ENCODE measurements at places on chromosomes 12 and 14.

- DNase-seq: no peak
Observed at GRCh38 chr12:92911339-92911738, 17.8 kb downstream of the EEA1 start.

DNA sequence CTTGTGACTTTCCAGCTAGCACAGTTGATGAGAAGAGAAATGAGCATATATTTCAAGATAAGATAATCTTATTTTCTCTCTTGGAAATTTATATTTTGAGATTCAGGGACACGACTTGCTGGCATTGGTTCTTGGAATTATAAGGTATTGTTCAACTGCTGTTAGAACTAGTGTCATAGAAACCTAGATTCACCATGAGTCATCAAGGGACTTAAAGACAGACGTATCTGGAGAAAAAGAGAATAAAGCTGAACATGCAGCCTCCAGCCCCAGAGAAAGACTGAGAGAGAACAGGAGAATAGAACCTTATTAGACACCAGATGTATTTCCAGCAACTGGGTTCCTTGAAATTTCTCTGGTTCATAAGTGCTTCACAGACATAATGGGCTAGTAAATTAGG lies 194.4 kb upstream of the PPFIA2 start:
- DNase-seq: no peak

GRCh38 chr12:130990034-130990433 lies 36.3 kb downstream of the ADGRD1 start:
- DNase-seq: no peak

- DNase-seq: peak; percentile 80
Observed at GRCh38 chr12:105330283-105330930, at the start of gene C12orf75. TSS of gene C12orf75 (plus strand) at chr12:105330691. CDS start at chr12:105330892, 201 bp downstream.

- DNase-seq: no peak
Observed at GRCh38 chr14:89634037-89634436, 217.0 kb upstream of the FOXN3 start.

GRCh38 chr12:89593873-89594272 lies 68.0 kb upstream of the POC1B start:
- DNase-seq: no peak

- DNase-seq: no peak
Observed at GRCh38 chr12:58117201-58117600, 175.8 kb downstream of the ATP23 start.

- no peak for DNase-seq
Observed at GRCh38 chr14:80979951-80980350, 24.5 kb downstream of the TSHR start.

DNA sequence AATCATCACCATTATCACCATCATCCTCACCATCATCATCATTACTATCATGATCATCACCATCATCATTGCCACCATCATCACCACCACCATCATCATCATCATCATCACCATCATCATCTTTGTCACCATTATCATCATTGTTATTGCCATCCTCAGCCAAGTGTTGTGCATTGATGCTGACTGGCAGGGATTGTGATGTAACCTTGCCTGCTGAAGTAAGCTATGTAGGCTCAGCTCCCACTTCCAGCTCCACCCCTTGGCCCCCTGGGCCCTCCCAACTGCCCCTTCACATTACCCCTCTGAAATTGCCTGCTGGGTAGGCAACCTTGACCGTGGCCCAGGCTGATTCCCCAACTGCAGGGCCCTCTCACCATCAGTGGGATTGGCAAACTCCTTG lies 37.6 kb downstream of the SVOP start:
- DNase-seq: no peak

- peak; percentile 81 for DNase-seq
Observed at GRCh38 chr14:50344116-50344775, 32.1 kb downstream of the DMAC2L start.

- DNase-seq: no peak
Observed at GRCh38 chr12:31828071-31828470, 99.2 kb upstream of the AMN1 start.

GRCh38 chr12:54572881-54573280 lies 15.6 kb downstream of the PPP1R1A start:
- no peak for DNase-seq

GRCh38 chr14:48323665-48324064 lies 648.3 kb upstream of the MDGA2 start:
- DNase-seq: no peak

- no peak for DNase-seq
Observed at GRCh38 chr14:101255765-101256125, 305.6 kb upstream of the DIO3 start.

- DNase-seq: peak; percentile 2
Observed at GRCh38 chr14:45664668-45665356, 411.8 kb upstream of the MIS18BP1 start.

DNA sequence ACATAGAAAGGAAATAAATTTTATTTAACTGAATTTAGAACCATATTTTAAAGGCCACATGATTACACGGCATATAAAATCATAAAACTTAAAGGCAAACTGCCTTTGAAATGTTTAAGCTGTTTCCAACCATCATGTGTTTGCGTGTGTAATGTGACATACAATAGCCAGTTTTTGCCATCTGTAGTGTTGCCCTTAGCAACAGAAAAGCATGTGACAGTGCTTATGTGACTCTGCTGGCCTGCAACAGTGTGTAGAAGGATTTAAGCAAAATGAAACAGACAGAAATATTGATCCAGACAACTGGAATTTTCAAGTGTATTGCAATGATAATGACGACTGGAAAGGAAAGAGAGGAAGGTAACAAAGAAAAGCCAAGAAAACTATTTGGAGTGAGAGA lies 49.5 kb downstream of the TSPAN19 start:
- DNase-seq: no peak

DNA sequence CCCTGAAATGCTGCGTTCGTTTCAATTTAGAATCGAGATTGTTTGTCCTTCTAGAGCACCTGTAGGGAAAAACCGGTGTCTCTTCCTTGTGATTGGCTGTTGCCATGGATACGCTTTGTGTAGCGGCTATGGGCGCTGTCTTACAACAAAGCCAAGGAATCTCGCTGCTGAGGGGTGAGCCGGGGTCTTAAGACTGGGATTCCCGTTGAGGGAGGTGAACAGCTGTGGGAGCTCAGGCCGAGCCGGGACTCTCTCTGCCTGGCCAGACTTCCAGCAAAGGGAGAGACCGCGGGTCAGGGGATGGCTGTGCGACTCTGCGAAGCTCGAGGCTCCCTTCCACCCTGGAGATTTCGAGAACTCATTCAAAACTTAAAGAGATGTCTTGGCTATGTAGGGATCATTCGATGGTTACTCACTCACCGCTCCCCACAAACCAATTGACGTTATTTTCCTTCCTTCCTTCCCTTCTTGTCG lies at the start of the genes LRRIQ1 and TSPAN19:
Gene LRRIQ1 (plus strand): TSS at position 118 of the 474 bp plus-strand sequence. CDS start 1,826 bp downstream, outside the sequence.
Gene TSPAN19 (minus strand): TSS at position 44 of the 474 bp plus-strand sequence. CDS start 6,331 bp downstream, outside the sequence.
- peak; percentile 30 for DNase-seq

DNA sequence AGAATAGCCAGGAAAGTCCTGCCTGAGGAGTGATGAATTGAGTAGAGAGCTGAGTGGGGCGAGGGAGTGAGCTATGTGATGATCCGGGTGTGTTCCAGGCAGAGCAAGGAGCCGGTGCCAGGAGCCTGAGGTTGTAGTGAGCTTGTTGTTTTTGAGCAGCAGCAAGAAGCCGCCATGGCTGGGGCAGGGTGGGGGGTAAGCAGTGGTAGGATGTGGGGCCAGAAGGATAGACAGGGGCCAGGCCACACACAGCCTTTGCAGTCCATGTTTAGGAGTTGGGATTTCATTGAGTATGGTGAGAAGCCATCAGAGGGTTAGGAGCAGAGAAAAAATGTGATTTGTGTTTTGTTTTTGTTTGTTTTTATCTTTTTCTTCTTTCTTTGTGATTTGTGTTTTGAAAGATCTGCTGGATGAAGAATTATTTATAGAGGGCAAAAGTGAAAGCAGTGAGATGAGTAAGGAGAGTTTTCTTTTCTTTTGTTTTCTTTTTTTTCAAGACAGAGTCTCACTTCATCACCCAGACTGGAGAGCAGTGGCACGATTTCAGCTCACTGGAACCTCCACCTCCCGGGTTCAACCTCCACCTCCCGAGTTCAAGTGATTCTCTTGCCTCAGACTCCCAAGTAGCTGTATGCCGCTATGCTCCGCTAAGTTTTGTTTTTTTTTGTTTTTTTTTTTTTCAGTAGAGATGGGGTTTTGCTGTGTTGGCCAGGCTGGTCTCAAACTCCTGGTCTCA lies 92.3 kb upstream of the BCAT1 start:
- DNase-seq: no peak

- DNase-seq: no peak
Observed at GRCh38 chr12:75771023-75771422, 259.6 kb upstream of the KRR1 start.

DNA sequence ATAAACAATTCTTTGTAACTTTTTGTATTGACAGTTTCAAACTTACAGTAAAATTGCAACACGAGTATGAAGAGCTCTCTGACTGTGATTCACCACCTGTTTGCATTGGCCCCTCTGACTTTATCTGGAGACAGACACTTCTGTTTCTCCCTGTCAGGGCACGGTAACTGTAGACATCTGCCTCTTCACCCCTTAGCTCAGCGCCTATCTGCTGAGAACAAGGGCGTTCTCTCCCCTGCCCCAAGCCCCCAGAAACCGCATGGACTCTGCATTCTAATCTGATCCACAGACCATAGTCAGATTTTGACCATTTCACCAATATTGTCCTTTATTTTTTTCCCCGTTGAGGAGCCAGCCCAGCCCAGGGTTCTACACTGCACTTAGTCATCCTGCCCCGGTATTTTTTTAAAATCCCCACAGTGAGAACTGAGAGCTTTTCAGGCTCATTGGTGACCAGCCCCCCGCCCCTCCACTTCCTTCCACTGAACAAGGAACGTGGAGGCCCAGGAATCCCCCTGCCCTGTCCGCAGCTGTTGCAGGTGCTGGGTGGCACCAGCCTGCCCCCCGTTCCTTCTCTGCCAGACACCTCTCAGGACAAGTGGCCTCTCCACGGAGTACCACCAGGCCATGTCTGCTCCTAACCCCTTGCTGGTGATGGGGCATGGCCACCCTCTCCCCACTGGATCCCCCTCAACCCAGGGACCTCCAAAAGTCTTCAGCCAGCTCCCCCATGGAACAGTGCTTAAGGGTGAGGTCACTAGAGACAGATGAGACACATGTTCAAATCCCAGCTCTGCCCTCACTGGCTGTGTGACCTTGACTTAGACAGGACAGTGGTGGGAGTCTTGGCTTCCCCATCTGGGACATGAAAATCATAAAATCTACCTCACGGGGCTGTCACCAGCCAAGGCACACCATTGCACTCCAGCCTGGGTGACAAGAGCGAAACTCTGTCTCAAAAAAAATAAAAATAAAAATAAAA lies 11.2 kb downstream of the RHOF start:
- peak; percentile 93 for DNase-seq

GRCh38 chr12:82426081-82426480 lies 67.8 kb downstream of the METTL25 start:
- no peak for DNase-seq

GRCh38 chr12:115864396-115864795 lies 413.1 kb downstream of the MED13L start:
- DNase-seq: no peak

DNA sequence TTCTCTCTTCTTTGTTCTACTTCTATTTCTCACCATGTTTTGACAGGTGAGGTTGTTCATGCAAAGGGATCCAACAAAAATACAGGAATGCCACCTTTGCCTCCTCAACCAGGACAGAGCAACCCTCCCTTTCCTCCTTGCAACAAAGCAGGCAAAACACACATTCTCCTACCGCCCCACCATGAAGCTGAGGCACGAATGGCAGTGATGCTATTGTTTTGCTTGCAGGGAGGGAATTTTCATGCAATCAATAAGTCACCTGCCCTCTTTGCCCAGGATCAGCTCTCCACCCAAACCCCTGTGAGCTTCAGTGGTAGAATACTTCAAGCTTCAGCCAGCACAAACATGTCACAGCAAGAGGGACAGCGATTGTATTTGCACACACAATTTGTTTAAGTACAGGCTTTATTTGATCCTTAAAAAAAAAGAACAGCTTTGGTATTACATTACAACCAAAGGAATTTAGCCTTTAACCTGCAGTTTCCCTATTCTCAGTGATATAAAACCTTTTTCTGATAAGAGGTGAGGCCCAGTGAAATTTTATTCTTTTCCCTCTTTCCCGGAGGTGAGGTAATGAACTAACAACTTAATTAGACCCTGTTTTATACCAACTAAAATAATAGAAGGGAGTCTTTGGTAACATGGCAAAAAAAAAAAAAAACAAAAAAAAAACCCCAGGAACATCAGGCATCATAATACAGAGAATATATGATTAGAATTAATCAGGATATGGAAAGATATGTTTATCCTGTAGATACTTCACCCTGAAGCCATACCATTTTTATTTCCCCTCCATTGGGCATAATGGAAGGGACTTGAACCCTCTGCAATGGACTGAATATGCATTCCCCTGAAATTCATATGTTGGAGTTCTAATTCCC lies 87.0 kb upstream of the EEA1 start:
- no peak for DNase-seq

DNA sequence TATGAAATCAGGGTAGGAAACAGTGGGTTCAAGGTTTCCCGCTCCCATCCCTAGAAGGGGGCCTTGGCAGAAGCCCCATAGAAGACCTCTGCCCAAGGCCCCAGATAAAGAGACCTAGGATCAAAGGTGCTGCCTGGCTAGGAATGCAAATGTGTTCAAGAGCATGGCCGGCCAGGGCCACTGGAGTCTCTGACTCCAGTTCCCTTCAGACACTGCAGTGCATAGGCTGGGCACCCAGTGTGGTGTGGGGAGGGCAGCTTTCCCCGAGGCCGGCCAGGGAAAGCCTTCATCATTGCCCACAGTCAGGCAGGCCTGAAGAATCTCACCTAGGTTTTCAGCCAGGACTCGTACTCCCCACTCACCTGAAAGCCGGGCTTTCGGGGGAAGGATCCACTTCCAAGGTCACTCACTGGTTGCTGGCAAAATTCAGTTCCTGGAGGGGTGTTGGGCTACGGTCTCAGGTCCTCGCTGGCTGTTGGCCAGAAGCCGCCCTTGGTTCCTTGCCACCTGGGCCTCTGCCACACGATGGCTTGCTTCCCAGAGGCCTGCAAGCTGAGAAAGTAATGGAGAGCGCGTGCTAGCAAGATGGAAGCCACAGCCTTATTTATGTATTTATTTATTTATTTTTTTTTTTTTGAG lies 9.7 kb upstream of the PEBP1 start:
- no peak for DNase-seq

- no peak for DNase-seq
Observed at GRCh38 chr14:24337144-24337823, 2.4 kb upstream of the ADCY4 start.

Data from hematopoietic multipotent progenitor cell treated with erythropoietin and hydrocortisone succinate and interleukin-3 and kit ligand, for 6 days (in vitro differentiated cells).